ENCODE measurements at places on chromosomes 7 and 10.
A peak's percentile ranks its signal among the peaks of the same experiment; 100 is the strongest.

DNA sequence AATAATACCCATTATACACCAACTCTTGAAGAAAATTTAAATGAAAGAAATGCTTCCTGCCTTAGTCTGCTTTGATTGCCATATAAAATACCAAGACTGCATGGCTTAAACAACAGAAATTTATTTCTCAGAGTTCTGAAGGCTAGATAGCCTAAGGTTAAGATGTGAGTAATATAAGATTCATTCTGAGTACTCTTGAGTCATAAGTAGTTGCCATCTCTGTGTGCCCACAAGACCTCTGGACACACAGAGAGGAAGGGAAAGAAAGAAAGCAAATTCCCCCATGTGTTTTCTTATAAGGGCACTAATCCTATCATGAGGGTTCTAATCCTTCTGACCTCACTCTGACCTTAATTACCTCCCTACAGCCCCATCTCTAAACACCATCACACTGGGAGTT, 201.2 kb downstream of the PTN start:
- no peak for DNase-seq

DNA sequence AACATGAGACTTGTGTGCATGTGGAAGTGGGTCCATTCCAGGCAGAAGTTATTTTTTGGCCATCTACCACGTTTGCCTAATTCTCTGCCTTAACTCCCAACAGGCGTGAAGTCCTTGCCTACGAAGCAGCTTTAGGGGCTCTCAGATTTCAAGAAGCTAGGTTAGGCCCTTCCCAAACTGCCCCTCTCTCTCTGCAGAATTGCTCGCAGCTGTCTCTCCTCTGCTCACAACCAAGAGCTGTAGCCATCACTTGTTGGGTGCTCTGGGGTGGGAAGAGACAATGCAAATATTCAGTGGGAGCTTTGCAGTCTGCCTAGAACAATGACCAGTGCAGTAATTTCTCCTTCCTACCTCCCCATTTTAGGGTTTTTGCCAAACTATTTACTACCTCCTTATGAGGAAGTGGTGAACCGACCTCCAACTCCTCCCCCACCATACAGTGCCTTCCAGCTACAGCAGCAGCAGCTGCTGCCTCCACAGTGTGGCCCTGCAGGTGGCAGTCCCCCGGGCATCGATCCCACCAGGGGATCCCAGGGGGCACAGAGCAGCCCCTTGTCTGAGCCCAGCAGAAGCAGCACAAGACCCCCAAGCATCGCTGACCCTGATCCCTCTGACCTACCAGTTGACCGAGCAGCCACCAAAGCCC, 24.9 kb downstream of the CYP17A1 start:
- DNase-seq: no peak

GRCh38 chr10:121753726-121754476, 155.7 kb upstream of the FGFR2 start:
- no peak for DNase-seq

- no peak for DNase-seq
Measured at GRCh38 chr10:79438699-79439085, 6.7 kb downstream of the ZCCHC24 start.

DNA sequence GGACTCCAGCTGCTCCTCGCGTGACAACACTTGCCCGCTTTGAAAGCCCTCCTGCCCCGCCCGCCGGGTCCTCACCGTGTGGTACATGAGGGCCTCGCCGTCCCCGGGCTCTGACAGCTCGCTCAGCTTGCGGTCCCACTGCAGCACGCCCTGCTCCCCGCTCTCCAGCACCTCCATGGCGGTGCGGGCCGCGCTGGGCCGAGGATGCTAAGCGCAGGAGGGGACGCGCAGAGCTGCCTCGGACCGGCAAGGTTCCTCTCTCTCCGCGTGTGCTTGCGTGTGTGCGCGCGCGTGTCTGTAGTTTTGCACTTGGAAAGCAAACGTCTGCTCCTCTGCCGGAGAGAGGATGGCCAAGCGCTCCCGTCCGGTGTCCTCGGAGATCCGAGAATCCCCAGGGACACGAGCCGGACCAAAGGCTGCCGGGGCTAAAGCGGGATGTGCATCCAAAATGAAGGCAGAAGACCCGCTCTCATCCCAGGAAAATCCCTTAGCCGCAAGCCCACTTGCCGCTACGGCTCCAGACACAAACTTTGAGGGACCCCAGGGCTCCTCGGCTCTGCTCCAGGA, at the start of gene CREB3L2:
Gene CREB3L2, minus strand, starts transcription at position 558 of the 567 bp plus-strand sequence. Its CDS starts 381 bp downstream, at position 177.
- DNase-seq: peak; percentile 81

GRCh38 chr7:31692451-31692850, 5.4 kb downstream of the PPP1R17 start:
- DNase-seq: no peak

GRCh38 chr7:131786204-131786603, 229.8 kb upstream of the PODXL start:
- DNase-seq: no peak

Measured in GOT3 (cell line).